Stimulated activated CD4-positive, alpha-beta T cell treated with anti-CD3 and anti-CD28 coated beads, TNF-alpha, amount 100 ng/mL, for 24 hours (primary cell): ENCODE measurements at places on chromosomes 7 and 10.

- no peak for DNase-seq
Observed at GRCh38 chr10:110503528-110504110, 5.9 kb downstream of the DUSP5 start.

- no peak for DNase-seq
Observed at GRCh38 chr10:6337382-6337781, 134.7 kb downstream of the PFKFB3 start.

DNA sequence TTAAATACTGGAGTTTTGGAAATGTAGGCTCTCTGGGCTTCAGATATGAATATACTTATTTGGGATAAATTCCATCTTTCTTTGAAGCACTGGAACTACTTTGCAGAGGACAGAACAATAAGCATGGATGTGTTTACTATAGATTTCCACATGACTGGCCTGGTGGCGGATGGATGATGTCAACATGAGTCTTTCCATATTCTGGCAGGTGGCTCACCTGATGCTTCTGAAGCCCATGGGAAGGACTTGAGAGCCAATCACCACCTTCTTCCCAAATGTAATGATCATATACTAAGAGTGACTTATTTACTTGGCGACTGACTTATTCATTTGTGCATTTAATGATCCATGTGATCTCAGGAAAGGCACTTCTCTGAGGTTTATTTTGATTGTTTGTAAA lies 110.5 kb downstream of the FANK1 start:
- no peak for DNase-seq

DNA sequence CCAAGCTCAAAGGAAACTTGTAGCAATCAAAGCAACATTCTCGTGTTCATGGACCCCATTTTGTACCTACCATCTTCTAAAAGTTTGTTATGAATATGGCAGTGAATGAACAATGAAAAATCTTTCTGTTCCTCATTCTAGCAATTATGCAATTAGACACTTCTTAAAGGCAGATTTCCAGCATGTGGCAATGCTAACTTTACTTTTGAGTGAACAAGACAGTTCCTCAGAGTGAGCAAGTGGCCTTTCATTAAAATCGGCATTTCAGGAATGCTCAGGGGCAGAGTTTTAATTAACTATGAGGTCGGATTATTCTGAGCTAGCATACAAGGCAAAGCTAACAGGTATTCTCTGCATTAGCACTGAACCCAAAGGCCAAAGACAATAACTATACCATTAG lies 48.4 kb upstream of the NFE2L3 start:
- DNase-seq: no peak

GRCh38 chr10:128036746-128037543 lies 89.3 kb downstream of the MKI67 start:
- no peak for DNase-seq

DNA sequence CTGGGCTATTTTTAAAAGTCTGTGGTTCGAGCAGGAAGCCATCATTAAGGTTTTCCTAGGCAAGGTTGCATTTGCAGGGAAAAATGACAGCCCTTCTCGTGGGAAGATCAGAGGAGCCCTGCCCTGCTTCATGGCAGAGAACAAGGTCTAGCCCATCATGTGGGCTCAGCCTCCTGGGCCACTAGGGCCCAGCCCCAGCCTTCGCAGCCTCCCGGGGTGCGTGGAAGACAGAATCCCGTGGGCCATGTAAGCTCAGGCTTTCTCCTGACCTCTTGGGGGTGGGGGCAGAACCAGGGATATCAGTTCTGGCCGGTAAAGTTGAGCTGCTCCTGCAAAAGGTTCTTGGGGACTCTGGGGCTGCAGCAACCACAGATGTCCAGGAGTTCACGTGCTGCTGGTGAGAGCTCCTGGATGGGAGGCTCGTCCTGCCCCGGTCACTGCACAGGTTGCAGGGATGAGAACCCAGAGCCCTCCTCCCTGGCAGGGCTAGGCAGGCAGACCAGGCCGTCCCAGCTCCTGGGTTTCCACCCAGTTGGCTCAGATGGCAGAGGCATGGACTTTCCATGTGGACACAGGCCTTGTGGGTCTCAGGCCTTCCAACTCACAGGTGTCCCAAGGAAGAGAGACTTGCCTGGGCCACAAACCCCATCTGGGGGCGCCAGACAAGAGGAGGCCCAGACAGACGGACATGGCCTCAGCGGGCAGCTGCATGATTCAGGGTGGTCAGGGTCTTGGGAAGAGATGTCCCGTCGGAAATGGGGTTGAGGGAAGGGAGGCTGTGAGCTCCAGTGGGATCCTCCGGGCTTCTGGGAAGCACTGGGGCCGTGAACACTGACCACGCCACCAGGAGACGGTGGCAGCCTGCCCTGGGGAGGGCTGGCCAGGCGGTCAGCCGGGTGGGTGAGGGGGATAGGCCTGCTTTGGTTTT lies 126.2 kb downstream of the NEURL1 start:
- DNase-seq: no peak

DNA sequence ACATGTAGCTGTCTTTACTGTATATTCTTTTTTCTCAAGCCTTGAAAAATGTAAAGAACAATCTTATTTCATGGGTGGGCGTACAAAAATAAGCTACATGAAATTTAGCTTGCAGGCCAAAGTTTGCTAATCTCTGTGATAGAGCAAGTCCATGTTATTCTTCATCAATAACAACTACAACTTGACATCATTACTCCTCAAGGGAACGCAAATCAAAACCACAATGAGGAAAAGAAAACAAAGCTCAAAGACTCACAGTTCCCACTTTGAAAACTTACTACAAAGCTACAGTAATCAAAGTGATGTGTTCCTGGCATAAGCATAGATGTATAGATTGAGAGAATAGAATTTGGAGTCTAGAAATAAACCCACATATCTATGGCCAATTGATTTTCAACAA lies 62.5 kb downstream of the GNA12 start:
- no peak for DNase-seq

GRCh38 chr7:120164-120991 lies 72.0 kb upstream of the FAM20C start:
- no peak for DNase-seq
